Left lung (tissue), 14 donors: ENCODE measurements at places on chromosomes 4 and X.

DNA sequence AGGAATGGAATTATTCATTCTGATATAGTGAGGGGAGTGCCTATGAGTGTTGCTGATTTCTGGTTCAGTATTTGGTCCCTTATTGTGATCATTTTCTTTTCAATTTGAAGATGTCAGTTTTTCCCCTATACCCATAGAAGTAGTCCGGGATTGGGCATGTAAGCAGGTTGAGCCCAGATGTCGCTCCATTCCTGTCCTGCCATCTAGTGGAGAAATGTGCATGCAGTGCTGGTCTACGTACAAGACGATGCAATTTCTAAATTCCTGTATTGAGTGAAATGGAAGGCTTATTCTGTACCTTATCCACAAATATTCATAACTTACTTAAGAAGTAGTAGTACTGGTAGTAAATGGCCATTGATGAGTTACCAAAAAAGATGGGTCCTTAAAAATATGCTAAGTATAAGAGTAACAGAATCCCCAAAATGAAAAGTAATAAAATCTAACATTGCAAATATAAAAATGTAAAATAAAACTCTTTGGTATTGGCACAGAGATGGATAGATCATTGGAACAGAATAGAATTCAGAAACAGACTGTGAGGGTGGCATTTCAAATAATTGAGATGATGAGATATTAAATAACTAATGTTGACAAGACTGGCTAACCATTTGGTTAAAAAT, 60.9 kb downstream of the UGT8 start:
- peak; percentile 19 for DNase-seq

DNA sequence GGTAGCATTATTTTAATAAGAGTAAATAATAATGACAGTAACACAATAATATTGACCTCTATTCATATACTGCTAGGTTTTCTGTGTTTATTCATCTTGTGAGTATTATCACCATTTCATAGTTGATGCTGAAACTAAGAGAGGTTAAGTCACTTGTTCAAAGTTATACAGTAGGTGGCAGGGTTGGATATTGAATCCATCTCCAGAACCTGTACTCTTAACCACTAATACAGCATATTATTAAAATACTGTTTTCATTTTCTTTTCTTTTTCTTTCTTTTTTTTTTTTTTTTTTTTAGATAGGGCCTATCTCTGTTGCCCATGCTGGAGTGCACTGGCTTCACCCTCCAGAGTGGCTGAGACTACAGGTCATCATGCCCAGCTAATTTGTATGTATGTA, 7.1 kb upstream of the ELF2 start:
- no peak for DNase-seq

GRCh38 chr4:26020083-26020668, 106.2 kb downstream of the SMIM20 start:
- DNase-seq = no peak

DNA sequence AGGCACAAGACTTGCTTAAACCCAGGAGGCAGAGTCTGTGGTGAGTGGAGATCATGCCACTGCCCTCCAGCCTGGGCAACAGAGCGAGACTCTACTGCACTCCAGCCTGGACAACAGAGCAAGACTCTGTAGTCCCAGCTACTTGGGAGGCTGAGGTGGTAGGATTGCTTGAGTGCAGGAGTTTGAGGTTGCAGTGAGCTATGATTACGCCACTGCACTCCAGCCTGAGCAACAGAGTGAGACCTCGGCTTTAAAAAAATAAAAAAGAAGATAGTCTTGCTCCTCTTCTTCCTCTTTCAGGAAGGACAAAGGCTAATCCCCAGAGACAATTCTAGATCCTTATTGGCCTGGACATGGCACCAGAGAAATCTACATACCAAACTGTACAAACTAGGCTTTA, 5.7 kb upstream of the PPEF2 start:
- no peak for DNase-seq

DNA sequence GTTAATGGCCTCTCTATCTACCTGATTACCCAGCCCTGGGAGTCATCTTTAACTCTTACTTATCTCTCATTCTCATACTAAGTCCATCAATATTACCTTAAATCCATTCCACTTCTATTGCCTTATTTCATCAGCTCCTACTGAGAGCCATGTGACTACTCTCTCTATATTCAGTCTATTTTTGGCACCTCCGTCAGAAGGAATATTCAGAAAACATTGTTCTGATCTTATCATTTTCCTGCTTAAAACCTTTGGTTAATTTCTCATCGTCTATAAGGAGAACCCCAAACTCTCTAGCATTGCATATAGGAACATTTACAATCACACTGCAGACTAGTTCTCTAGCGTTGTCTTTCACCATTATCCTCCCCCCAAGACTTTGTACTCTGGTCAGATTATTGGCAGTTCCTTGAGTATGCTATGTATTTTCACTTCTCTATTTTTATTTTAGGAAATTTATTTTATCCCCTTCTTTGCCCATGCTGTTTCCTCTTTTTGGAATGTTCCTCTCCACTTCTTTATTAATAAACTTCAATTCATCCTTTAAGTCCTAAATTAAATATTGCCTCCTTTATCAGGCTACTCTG, 13.7 kb upstream of the AMMECR1 start:
- DNase-seq = no peak

DNA sequence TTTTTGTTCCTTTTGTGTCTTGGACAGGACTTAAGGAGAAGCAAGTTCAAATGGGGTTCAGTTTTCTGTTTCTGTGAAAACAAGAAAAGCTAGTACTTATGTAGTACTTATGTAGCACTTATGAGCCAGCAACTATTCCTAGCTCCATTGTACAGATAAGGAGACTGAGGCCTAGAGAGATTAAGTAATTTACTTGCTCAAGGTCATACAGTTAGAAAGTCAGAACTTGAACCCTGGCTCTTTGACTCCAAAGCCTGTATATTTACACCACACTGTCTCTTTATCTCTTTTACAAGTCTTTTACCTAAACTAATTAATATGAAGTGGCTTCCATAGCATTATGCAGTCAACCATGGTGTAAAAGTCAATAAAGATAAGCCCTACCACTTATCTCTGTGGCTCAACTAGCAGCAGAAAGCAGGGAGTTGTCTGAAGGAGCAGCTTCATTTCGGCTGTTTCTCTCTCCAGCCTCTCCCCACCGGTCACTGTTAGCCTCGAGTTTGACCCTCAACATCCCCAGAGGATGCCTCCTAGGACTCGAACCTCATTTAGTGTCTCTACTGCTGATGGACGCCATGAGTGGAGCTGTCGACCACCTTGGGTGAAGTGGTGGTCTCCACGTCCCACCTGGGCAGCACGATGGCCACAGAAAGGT, 209.9 kb downstream of the SHROOM3 start:
- DNase-seq = no peak

DNA sequence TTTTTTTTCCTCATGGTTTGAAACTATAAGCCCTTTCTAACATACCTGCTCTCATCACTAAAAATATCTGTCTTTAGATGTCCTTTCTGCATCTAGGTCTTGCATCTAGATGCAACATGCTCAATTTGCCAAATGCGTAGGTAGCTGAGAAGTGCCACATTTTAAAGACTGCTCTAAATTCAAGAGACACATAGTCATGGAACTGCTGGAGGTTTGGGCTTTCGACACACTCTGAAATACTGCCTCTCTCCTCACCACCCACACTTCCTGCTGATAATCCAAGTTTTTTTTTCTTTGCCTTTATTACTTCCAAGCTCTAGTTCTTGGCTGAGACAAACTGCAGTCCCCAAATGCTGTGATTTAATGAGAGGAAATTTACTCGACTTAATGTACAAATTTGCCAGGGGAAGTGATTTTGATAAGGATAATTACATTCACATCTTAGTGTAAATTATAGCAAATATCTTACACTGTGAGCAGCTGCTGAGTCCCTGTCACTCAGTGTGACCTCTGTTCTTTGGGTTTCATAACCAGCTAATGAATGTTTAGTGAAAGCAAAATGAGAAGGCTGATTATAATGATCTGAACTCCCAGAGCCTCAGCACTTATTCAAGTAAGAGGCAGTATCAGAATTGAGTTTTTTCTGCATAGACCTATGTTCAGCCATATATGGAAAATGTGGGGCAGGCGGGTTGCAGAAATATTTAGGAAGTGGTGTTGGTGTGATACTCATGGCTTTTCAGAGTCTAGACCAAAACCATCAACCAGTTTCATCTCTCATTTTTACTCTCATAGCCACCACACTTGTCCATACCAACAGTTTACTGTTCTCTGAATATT, 31.3 kb downstream of the DRD5 start:
- DNase-seq = no peak
